ENCODE measurements at places on chromosomes 6 and 20.

DNA sequence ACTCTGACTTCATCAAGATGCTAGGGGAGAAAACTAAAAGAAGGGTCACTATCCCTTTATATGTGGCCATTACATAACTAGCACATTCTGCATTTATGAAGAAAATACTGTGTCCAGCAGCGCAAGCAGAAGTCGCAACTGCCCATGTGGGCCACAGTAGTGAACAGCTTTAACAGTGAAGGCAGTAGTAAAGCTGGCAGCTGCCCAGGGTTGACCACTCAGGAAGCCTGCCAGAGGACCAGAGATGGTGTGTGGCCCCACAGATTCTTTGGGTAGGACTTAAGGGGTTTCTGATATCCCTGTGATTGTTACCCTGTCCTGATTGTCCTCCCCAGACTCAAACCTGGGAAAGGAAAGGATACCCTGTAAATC lies 88.3 kb upstream of the NT5E start:
- DNase-seq = no peak

DNA sequence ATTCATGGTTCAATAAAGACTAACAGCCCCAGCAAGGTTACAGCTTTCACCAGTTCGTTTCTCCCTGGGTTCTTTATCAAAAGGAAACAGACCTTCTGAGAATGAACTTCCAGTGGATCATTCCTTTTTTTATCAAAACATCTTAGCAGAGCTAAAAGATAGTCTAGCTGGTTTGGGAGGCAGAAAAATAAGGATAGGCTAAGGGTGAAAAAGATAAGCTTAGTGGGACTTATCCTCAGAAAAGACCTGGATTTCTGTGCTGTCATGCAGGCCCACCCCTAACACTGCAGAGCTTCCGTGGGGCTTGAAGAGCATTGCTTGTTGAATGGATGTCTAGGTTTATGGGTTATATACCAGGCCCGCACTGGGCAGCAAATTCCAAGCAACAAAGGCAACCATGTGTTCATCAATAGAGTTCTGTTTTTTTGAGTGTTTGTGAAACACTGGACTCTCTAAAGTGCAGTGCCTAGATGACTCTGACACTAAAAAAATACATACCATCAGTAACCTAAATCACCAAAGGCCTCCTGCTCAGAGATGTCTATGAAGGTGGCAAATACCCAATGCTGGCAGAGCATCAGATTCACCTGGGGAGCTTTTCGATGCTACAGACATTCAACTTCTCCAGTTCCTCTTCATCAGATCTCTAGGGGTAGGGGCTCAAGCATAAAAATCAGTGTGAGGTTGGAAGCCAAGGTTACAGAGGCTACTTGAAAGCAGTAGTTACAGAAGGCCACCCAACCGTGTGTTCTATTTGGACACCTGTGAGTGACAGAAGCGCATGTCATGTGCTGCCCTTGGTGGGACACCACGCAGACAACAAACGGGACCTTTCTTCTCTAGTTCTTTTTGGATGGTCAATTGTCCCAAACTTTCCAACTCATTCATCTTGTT lies 53.0 kb downstream of the TNFAIP3 start:
- no peak for DNase-seq

GRCh38 chr6:6837541-6838080 lies 249.1 kb downstream of the LY86 start:
- no peak for DNase-seq

- DNase-seq = no peak
Measured at GRCh38 chr6:157182503-157183264, 140.6 kb downstream of the TMEM242 start.

All from NT2/D1 (cell line).